ENCODE measurements at places on chromosomes 12 and 14.

GRCh38 chr12:26798023-26798422, 35.0 kb downstream of the ITPR2 start:
- peak; percentile 17 for DNase-seq

DNA sequence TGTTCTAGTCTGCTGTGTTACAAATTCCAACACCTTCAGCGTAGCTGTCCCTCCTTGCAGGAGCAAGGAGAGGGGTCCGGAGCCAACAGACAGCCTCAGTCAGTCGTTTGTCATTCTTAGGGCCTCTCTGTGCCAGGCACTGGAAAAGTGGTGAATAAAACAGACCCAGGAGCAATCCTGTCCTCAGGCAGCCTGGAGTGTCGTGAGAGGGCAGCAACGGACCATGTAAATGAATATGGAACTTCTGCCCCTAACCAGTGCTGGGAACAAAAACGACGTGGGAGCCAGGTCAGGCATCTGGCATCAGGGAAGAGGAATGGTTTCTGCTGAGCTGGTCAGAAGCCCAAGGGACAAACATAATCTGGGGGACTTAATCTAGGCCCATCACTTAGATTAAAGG, 64.8 kb upstream of the PSMC1 start:
- no peak for DNase-seq

GRCh38 chr12:12392413-12392812, 35.5 kb downstream of the BORCS5 start:
- no peak for DNase-seq

- no peak for DNase-seq
These were observed 1.9 kb upstream of the PRMT8 start for GRCh38 chr12:3489057-3489456.

- no peak for DNase-seq
These were observed 37.0 kb upstream of the STXBP6 start for GRCh38 chr14:25086821-25087396.

DNA sequence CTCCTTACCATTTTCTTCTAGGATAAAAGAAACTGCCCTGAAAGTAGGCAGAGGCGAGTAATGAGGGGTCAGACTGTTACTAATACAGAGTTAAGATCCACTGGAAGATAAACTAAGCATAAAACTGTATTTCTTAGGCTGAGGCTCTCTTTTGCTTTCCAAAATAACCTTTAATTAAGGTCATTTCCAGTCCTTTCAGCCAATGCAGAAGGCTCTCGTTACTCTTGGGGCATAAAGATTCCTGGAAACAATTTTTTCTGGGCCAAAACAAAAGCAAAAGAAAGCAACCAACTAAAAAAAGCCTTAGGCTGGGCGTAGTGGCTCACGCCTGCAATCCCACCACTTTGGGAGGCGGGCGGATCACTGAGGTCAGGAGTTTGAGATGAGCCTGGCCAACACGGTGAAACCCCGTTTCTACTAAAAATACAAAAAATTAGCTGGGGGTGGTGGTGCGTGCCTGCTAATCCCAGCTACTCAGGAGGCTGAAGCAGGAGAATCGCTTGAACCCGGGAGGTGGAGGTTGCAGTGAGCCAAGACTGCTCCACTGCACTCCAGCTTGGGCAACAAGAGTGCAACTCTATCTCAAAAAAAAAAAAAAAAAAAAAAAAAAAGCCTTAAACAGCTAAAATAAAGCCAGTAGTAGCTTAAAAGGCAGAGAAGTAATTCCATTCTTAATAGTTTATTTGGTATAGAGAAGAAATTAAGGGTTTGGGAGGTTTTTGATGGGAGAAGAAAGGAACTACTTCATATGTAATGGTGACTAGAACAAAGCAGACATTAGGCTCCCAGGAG, 68.9 kb upstream of the STAC3 start:
- DNase-seq: no peak

DNA sequence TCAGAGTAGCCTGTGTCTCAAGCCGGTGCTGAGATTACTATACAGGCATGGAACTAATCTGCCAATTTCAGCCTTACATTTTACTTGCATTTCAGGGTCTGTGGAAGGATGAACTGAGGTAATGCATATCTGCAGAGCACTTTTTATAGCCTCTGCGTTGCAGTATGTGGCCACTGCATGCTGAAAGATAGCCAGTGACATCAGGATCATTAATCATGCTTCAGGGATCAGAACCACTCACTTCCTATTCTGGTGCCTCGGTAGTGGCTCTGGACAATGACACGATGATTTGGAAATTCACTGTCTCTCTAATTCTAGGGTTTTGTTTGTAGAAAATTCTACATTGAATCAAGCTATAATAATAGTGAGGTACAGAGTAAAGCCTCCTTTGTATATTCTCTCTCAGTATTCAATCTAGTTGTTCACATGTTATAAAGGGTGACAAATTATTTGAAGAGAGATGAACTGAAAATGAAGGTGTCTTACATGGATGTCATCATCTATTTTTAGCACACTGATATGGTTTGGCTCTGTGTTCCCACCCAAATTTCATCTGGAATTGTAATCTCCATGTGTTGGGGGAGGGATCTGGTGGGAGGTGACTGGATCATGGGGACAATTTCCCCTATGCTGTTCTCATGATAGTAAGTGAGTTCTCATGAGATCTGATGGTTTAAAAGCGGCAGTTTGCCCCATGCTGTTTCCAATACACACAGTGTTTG, 554.3 kb upstream of the MIS18BP1 start:
- no peak for DNase-seq

- no peak for DNase-seq
These were observed 92.6 kb downstream of the EMP1 start for GRCh38 chr12:13288937-13289652.

DNA sequence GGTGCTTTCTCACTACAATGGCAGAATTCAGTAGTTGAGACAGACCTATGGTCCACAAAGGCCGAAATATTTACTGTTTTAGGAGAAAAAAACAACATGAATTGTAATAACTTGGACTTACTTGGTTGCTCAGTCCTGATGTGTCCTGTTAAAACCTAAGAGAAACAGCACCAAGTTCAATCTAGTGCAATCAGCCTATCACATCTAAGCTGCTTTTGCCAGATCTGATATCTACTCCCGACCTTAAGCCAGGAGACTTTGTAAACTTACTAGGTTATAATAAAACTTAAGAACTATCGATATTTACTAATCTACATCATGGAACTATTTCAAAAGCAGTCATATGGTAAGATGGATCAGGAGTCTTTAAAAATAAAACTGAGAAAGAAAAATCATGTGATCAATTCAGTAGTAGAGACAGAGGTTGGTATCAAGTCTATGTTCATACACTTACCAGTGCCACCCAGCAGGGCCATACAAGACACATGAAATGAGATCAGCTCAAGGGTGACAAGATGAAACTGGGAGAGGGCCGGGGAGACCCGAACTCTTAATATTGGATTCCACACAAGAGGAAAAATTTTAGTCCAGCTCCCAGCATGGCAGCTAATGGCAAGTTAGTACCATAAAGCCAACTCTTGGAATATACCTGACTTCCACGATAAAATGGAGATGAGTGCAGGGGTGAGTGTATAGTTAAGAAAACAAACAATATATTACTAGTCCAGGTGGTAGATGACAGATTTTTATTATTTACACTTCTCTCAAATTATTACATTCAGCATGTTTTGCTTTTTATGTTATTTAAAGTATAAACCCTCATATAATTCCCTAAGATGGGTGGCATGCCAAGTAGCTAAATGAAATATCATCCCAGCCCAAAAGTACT, 27.5 kb downstream of the NUDT4 start:
- no peak for DNase-seq

GRCh38 chr12:39354955-39355354, 88.0 kb downstream of the KIF21A start:
- no peak for DNase-seq

GRCh38 chr12:130611026-130611905, 104.8 kb downstream of the RIMBP2 start:
- no peak for DNase-seq

DNA sequence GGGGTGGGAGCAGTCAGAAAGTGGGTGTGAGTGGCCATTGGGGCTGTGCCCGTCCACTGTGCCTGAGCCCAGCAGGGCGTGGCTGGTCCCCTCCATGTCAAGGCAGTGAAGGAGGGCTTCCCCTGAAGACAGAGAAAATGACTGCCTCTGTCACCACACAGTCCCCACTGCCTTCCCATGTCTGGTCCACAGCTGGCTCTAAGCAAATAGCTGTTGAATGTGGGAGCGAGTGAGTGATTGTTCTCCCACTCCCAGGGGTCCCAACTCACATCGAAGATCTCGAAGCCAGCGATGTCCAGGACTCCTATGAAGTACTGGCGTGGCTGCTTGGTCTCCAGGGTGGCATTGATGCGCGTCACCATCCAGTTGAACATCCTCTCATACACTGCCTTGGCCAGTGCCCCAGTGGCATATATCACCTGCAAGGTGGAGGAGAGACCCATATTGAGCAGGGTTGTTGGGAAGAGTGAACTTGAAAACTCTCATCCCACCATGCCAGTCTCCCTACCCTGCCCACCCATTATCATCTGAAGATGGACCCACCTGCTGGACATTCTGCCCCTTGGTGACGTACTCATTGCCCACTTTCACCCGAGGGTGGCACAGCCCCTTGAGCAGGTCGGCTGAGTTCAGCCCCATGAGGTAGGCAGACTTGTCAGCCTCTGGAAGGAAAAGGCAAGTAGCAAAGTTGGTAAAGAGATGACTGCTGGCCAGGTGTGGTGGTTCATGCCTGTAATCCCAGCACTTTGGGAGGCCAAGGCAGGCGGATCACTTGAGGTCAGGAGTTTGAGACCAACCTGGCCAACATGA, 6.6 kb downstream of the MYH7 start:
- no peak for DNase-seq

DNA sequence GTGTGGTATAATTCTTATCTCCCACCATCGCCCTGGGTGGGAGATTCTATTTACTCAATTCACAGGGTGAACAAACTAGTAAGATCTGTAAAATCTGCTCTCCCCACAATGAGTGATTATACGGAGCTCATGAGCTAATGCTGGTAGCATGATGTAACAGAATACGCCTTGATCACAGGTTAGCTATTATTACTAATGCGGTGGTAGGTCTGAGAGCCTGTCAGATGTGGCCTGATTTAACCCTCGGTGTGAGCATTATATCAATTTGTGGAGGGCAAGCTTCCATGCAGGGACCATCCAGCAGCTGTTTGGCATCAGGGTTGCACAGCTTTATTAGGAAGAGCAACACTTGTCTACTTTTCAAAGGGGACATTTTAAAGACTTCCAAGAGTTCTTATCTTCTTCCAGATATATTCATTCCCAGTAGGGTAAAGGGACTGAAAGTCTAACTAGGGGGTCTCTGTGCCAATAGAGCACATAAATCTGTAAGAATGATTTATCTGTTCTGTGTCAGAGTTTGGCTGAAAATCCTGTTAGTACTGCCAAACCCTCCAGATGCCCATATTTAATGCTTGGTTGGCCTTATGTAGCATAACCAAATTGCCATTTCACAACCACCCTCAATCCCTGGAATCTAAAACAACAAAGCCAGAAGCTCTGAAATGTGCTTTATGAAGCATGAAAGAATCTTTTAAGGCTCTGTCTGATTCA, 18.7 kb downstream of the TSHR start:
- DNase-seq: no peak

GRCh38 chr14:68658029-68658509, 134.8 kb downstream of the ZFP36L1 start:
- no peak for DNase-seq

- peak; percentile 3 for DNase-seq
These were observed 791.2 kb downstream of the FLRT2 start for GRCh38 chr14:86321151-86321550.

DNA sequence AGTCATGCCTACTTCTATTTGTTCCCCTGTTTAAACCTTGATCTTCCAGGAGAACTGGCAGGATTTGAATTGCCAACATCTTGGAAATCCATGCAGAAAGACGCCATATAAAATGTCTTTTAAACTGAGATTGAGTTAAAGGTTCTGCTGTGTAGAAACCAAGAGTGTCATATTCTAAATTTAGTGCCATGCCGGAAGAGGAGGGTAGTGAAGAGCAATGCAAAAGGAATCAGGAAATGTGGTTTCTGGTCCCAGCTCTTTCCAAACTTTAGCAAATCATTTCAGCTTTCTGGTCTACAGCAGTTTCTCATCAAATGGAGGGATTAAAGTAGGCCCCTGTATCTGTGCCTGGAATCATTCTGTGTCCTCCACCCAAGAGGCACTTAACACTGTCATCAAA, 85.7 kb downstream of the BTG1 start:
- no peak for DNase-seq

DNA sequence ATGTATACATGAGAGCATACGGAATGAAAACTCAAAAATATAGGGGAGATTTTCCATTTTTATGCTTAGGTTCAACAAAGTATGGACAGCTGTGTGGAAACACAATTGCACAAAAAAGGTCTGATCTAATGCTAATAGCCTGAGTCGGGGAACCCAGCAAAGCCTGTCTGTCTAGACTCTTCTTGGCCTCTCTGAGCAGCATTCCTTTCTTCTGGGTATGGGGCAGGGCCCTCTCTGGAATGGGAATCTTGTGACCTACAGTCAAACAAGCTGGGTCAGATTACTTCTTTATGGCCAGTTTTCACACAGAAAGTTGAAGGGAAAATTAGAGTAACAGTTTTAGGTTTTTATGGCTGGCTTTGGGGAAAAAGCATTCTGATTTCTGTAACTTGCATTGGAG, 534.0 kb upstream of the LMO3 start:
- no peak for DNase-seq

DNA sequence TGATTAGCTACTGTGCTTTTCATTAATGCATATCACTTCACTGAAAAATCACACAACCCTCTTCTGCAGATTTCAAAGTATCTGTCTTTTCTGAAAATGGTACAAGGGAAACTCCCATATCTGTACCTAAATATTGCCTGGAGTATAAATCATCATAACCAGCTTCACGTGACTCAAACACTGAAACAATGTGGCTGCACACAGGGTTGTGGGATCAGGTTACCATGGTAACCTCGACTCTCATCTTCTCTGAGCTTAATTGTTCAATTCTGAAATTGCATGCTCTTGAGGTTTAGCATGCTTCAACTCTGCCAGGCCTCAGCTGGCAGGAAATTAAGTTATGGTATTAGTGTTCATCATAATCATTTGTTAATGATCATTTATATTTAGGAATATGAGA, 77.5 kb upstream of the CPSF6 start:
- no peak for DNase-seq

- DNase-seq: no peak
These were observed 644 bp upstream of the OS9 start for GRCh38 chr12:57693317-57693658.

GRCh38 chr14:104746934-104747481, 5.9 kb upstream of the SIVA1 start:
- no peak for DNase-seq

GRCh38 chr12:124018539-124018938, 45.5 kb downstream of the ZNF664 start:
- no peak for DNase-seq

Measured in naive B cell (primary cell).